ENCODE measurements at places on chromosomes 16 and 17.
A peak's percentile ranks its signal among the peaks of the same experiment; 100 is the strongest.

DNA sequence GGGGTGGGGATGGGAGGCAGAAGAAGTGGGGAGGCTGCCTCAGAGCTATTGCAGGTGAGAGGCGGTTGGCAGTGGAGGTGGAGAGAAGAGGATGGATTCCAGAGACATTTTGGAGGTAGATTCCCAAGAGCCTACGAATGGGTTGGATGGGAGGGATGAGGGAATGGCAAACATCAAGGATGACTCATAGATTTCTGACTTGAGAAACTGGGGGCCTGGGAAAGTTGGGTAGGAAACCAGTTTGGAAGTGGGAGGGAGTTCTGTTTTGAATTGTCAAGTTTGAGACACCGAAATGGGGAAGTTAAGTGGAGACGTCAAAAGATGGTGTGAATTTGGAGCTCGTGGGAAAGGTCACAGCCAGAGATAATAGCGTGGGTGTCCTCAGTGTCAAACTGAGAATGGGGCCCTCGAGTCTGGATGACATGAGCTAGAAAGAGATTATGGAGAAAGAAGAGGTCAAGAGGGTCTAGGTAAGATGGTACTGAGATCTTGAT lies 6.2 kb upstream of the CYLD start:
- no peak for DNase-seq

DNA sequence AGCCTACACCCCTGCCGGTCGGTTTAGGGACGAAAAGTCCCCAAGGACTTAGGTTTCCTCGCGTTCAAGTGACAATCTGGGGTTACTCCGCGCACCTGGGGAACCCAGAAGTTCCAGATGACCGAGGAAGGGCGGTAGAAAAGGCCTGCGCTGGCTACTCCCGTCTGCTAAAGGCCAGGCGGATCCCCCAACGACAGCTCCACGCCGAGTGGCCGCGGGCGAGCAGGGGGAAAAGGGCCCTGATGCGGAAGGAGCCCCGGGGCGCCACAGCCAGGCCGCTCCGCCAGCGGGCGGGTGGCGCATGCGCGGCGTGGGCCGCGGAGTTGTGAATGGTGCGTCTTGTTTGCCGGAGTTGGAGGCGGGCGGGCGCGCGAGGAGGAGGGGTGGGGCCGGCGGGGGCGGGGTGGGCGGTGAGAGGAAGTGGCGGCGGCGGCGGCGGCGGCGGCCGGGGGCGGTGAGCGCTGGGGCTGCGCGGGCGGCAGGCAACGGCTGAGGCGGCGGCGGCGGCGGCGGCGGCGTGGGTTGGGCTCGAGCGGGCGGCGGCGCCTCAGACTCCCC lies at the start of gene CBFB:
TSS of gene CBFB (plus strand) at position 454 of the 558 bp plus-strand sequence. CDS start 259 bp downstream, outside the sequence.
- peak; percentile 69 for DNase-seq

- DNase-seq = no peak
Observed at GRCh38 chr17:30117675-30118081, 1.1 kb downstream of the NSRP1 start.

DNA sequence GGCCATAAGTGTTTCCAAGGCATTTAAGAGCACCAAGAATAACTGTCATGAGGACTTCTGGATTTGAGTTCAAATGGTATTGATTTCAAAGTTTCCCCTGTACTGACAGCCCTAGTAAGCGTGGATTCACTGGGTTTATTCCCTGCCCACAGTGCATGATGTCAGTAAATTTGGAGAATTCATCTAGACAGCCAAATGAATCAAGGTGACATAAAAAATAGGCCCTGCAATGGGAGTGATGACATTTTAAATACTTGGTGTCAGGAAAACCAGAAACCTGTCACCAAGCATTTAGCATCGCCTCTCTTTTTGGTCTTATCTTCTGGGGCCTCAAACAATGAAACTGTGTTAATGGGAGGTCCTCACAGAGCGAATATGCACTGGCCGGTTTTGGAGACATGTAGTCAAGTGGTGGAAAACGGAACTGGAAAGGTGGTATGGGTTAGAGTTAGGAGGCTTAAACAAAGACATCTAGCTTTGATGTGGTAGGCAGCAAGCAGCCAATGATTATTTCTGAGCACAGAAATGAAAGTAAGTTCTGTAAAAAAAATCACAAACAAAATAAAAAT lies 29.1 kb downstream of the COG4 start:
- no peak for DNase-seq

GRCh38 chr17:79065105-79065670 lies 9.4 kb upstream of the ENGASE start:
- DNase-seq = peak; percentile 10

GRCh38 chr17:12180644-12181261 lies 160.1 kb downstream of the MAP2K4 start:
- peak; percentile 34 for DNase-seq

- DNase-seq = no peak
Observed at GRCh38 chr16:24858219-24859041, 12.7 kb downstream of the SLC5A11 start.

DNA sequence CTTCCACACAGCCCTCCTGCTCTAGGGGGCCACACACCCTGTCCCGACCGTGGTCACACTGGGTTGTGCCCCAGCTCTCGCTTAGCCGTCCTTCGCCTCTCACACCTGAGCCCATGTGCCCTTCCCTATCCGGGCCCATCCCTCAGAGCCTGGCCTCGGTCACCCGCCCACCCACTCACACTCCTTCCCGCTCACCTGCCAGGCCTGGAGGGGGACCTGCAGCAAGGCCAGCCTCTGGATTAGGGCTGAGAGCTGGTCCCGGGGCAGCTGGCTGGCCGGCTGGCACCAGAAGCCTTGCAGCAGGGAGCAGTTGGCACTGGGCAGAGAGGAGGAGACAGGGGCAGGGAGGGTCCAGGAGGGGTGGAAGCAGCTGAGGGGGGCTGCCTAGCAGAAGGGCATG lies 9.7 kb downstream of the RPUSD1 start:
- DNase-seq = no peak

GRCh38 chr17:76734080-76734840 lies 2.9 kb downstream of the SRSF2 start:
- no peak for DNase-seq

- no peak for DNase-seq
Observed at GRCh38 chr17:2302778-2303203, 794 bp downstream of the SMG6 start.

- no peak for DNase-seq
Observed at GRCh38 chr16:27237219-27238015, 31.2 kb downstream of the NSMCE1 start.

GRCh38 chr17:74117999-74118421 lies 85.5 kb upstream of the RPL38 start:
- DNase-seq = no peak

DNA sequence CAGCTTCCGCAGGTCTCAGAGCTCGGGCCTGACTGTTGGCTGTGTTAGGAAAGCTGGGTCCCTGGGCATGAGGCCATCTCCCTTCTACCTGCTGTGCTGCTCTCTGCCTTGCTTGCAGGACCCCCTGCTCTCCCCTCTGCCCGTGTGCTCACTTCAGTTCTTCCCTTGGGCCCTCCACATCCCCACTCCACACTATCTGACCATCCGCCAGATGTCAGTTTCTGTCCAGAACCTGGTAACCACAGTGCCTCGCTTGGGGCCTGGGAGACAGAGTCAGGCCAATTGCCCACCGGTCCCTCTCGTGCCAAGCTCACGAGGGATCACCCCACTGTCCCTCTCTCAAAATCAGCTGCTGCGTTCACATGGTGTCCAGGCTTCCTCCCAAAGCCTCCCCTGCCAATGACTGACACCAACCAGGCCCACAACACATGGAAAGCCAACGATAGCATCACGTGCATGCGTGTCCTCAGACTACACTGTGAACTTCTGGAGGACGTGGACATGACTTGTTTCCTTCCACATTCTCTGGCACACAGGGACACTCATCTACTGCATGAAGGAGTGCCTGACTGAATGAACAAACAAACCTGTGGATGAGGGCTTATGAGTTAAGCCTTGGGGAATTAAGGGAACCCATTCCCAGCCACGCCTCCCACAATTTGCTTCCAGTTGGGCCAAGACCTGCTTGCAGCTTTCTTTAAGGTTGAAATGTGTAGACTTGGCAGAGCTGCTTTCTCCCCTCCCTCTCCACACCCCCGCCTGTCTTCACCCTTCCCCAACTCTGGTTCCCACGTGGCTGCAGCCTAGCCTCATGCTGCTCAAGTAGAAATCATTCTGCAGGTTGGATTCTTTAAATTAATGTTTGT lies 72.5 kb upstream of the ZNF423 start:
- no peak for DNase-seq

DNA sequence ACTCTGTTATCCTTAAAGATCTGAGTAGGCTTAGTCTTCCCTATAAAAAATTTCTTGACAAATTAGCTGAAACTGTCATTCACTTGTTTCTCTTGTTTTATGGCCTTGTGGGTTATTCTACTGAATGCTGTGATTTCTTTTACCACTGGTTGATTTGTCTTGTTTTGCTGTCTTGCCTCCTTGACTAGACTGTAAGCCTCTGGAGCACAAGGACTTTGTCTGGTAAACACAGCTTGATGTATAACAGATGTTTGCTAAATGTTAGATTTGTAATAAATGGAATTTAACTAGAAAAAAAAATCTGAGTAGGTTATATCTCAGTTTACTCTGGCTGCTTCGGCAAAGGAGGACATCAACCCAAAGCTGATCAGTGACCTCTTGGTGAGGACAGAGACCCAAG lies 21.6 kb downstream of the VAC14 start:
- no peak for DNase-seq

DNA sequence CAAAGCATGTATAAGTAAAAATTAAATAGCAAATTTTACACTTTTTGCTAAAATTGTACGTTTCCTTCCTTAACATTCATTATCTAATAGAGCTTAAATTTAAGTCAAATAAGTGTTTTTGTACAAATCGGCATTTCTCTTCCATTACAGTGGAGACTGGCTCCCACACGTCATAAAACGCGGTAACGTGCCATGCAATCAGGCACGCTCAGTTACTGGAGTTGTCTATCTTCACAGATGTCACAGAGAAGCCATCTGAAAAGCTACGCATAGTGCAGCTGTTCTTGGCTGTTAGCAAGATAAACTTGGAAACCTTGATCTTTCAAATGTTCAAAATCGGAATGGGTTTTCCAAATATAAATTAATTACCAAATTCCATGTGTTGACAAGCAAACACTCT lies 165.3 kb downstream of the STX8 start:
- no peak for DNase-seq

GRCh38 chr17:78617511-78618061 lies 40.4 kb upstream of the DNAH17 start:
- no peak for DNase-seq

DNA sequence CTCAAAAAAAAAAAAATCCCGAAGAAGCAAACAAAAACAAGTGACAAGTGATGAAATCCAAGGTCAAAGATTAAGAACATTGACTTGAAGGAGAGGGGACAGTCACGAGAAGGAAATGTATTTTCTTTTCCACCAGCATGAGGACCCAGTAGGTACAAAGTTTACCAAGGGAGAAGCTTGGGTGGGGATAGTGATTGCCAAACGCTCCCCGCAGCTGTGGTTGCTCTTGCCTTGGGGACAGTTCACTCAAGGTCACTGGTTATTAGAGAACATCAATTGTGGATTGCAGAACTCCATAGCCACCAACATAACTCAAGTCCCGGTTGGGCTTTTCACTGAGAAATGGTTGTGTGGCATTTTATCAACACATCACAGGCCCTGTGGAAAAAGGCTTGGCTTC lies 27.0 kb downstream of the RSL1D1 start:
- DNase-seq = no peak

GRCh38 chr16:81837312-81837751 lies 58.2 kb downstream of the PLCG2 start:
- no peak for DNase-seq

GRCh38 chr17:74760404-74761105 lies 12.1 kb downstream of the NHERF1 start:
- no peak for DNase-seq

DNA sequence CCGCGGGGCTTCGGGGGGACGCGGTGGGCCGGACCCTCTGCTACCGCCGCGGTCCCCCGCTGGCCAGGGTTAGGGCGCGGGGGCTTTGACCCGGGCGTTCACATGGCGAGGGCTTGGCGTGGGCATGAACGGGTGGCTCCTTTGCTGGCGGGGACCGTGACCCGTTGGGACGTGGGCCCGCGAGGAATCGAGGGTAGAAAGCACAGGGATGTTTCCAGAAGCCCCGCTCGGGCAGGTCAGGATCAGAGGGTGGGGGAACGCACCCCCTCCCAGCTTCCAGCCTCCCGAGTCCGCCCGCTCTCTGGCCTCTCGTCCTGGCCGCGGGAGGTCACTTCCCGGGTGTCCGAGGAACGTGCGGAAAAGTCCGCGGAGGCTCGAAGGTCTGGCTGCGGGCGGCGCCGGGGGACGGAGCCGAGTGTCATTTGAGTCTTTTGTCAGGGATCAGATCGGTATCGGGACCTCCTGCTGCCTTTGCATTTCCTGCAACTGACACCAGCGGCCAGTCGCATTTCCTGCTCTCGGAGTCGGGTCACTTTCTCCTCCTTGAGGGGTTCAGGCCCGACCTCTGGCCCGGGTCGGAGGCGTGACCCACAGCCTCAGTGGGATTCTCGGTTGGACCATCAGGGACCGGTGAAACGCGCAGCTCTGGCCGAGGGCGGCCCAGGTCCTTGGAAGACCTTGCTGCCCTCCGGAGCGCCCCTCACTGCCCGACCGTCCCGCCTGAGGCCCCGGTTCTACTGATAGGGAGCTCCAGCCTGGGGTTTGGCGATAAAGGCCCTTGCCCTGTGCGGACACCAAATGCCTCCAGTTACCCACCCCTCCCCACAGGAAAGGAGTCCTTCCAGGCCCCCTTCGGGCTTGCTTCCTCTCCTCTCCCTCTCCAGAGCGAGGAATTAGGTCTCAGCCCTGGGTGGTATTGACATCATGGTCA lies 702 bp upstream of the WNT3 start:
- no peak for DNase-seq

GRCh38 chr17:32349503-32349853 lies 479 bp upstream of the ZNF207 start:
- DNase-seq = no peak

DNA sequence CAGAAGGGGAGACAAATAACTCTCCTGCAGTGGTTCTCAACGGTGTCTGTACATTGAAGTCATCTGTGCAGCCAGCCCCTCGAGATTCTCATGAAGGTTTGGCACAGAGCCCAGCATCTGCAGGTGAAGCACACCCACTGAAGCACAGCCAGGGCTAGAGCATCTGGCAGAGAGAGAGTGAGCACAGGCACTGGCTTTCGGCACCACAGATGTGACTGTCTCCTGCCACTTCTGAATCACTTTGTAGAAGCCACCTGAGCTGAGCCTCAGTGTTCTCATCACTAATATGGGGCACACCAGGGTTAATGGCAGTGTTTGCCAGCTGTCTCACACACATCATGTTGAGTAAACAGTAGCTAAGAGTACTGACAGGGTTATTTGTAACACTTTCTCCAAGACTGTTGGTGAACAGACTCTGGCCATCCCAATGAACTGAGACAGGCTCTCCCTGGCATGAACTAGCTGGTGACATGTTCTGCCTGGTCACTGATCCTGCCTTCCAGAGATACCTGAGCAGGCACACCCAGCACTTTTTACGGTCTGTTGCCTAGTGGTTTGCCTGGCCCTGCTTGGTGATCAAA lies 10.9 kb downstream of the HSPB9 start:
- peak; percentile 91 for DNase-seq

DNA sequence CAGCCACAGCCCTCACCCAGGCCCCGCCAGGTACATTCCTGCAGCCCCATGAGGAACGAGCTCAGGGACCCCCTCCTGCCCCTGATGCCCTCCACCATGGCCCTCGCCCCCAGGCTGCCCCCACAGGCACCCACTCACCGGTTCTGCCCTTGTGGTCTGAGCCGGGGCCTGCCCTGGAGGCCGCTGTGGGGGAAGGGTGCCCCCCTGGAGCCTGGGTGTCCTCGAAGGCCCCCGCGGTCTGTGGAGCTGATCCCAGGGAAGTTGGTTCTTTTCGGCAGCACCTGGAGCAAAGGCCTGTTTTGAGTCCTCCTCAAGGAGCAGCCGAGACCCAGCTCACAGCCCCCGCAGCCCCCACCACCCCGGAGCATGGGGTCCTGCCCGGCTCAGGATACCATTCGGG lies 2.4 kb downstream of the PABPN1L start:
- DNase-seq = no peak

All from NCI-H1105 (cell line).